Hematopoietic multipotent progenitor cell treated with erythropoietin and hydrocortisone succinate and interleukin-3 and kit ligand, for 8 days (in vitro differentiated cells): ENCODE measurements at places on chromosomes 16 and 17.

DNA sequence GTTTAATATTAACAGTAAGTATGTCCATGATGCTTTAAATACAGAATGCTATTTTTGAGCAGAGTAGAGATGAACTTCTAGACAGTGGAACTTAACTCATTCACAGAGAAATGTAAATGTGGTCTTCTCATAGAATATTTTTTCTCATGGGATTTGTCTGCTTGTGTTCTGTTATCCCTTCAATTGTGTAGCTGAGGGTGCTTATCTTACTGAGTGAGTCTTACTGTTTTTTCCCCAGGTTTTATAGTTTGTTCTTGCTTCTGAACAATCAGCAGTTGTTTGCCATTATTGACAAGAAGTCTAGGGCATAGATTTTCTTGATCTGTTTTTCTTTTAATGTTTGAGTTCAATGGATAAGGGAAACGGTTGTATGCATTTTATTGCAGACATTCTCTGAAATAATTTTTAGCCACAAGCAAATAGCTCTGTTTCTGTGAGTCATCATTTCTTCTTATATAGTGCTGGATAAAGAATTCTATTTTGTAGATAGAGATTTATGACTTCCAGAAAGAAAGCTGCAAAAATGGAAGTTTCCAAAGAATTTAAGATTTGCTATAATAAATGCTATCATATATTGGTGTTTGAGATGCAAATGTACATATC lies 60.5 kb downstream of the NF1 start:
- no peak for DNase-seq

DNA sequence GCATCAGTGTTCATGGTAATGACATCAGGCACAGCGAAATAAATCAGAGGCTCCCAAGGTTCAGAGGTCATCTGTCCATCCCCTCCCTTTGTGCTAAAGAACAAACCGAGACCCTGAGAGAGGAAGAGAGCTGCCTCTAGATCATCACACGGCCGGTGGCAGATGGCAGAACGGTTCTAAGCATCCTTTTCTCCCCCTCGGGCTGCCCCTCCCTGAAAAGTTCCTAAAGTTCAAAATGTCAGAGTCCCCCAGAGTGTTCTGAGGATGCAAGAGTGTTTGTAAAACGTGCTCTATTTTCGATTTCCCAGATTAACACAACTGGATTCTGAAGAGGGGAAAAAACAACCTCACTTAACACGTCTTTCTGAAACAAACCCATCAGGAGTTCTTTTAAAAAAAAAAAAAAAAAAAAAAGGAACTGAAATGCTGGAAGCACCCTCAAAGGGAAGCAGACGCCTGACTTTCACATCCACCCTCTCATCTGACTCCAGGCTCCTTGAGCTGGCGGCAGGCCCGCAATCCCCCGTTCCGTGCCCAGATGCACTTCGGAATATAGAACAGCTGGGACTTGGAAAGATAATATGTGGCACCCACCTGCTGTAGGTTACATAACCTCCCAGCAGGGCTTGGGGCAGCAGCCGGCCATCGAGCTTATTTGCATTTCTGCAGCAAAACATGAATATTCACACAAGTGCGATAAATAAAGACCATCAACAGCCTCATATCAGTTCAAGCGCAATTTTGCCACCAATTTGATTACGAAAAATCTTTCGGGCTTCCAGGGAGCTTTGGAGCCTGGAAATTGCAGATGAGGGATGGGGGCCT lies 115.5 kb upstream of the SMURF2 start:
- DNase-seq: no peak

- no peak for DNase-seq
Observed at GRCh38 chr17:81438007-81438659, 42.9 kb downstream of the BAHCC1 start.

DNA sequence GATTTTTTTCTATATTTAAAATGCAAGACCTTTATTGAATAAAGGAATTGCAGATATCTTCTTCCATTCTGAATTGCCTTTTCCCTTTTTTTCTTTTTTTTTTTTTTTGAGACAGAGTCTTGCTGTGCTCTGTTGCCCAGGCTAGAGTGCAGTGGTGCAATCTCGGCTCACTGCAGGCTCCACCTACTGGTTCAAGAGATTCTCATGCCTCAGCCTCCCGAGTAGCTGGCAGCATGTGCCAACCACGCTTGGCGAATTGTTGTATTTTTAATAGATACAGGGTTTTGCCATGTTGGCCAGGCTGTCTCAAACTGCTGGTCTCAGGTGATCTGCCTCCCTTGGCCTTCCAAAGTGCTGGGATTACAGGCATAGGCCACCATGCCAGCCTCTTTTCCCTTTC lies 151.5 kb downstream of the CEP112 start:
- no peak for DNase-seq
